ENCODE measurements at places on chromosomes 4 and X.

GRCh38 chr4:36675436-36675835 lies 394.0 kb downstream of the DTHD1 start:
- DNase-seq, result no peak

- DNase-seq, result no peak
These were observed 240.8 kb upstream of the DDX53 start for GRCh38 chrX:22758807-22759481.

DNA sequence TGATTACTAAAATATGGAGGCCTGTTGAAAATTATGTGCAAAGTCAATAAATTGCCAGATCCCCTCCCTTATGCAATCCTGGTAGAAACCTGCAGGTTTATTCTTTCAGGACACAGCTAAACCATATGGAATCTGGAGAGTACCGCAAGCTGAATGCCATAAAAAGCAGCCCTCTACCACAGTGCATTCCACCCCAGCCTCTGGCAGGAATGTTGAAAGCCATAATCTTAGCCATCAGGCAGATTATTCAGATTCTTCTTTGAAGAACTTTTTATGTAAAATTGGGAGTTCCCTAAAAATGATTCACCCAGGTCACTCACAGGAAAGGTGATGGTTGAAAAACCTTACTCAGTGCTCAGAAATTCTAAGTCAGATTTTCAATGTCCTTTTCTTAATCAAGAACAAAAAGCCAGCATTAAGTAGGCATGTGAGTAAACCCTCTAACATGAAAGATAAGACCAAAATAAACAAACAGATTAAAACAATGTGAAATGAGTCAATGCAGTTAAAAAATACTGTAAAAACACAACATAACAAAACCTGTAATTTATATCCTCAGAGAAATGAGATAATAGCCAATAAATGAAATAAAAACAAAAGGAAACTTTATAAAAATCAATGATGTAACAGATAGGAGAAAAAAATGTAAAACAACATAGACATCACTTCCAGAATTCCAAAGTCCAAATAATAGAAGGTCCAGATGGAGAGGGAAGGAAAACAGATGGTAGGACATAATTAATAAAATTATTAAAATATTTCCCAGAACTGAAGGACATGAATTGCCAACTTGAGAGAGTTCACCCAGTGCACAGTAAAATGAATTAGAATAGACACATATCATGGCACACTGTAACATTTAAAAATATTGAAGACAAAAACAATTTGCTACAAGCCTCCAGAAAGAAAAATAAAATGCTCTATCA lies 226.9 kb downstream of the FSTL5 start:
- DNase-seq, result no peak

DNA sequence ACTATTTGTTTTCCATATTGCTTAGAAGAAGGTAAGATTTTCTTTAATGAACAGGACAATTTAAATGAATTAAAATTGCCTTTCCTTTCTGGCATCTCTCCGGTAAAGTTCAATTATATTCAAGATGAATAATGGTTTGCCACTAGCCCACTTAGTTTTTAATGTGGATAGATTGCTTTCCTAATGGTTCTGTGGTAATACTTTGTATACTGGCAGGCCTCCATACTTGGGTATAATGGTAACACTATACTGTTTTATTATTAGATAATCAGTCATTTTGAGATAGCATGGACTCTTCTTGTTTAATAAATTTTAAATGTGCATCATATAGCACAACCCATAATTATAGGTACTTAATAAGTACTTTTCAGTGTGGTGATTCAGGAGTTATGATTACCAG lies 89.5 kb downstream of the ELOVL6 start:
- DNase-seq, result no peak

- DNase-seq, result no peak
These were observed 48.2 kb downstream of the RBM47 start for GRCh38 chr4:40581254-40582140.

GRCh38 chr4:139933541-139933940 lies 220.4 kb downstream of the MAML3 start:
- DNase-seq, result no peak

DNA sequence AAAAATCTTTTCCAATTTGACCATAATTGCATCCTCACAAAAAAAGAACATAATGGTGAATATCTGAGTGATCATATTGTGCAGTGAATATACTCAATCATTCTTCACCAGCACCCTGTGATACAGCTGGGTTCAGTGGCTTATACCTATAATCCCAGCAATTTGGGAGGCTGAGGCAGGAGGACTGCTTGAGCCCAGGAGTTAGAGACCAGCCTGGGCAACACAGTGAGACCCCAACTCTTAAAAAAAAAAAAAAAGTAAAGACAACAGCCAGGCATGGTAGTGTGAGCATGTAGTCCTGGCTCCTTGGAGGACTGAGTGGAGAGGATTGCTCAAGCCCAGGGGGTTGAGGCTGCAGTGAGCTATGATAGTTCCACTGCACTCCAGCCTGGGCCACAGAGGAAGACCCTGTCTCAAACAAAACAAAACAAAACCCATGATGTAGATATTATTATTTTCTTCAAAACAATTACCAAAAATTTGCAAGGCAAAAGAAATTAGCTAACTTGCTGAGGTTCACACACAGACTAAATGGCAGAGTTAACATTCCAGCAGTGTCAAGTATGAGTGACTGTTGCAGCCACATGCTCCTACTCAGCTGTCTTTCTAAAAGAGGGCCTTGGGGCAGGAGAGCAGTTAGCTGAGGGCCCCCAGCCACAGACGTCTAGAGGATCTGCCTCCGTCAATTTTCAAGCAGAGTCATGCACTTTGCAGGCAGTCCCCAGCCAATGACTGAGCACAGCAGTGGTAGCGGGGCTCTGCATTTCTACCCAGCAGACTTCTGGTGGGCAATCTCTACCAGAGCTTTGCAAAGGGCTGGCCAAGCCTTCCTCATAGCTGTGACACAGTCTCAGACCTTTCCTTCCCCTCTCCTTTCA lies 33.4 kb downstream of the ADGRA3 start:
- no peak for DNase-seq

- DNase-seq, result no peak
These were observed 3.6 kb downstream of the ABLIM2 start for GRCh38 chr4:8155048-8155447.

DNA sequence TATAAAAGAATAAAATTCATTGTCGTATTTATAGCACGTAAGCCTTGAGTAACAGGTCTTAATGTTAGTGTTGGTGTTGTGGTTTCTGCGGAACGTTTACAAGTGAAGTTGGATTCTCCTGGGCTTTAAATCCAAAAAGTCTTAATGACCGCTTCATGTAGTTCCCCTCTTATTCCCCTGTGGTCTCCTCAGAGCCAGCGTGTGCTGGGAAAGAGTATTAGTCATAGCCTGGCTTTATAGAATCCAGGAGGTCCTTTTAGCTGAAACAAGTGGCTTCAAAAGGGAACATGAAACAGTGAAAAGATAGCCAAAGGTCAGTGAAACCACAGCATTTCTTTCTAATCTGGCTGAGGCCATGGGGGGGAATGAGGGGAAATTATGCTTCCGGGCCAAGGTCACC lies 79.1 kb downstream of the CLCN4 start:
- no peak for DNase-seq

- DNase-seq, result no peak
These were observed 108.8 kb downstream of the HHIP start for GRCh38 chr4:144754562-144755410.

DNA sequence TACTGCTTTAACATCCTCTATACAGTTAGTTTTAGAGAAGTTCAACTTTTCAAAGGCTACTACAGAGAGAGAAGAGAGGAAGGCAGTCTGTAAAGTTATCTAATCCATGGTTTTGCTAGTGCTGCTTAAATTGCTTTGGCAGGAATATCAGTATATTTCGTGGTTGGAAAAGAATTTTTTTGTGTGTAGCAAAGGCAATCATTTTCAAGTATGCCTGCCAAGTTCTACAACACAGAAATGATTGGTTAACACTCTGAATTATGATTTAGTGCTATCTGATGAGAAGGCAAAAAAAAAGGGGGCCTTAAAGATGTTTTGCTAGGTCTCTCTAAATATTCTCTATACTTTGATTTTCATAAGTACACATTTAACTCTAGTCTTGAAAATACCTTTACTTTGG lies 133.1 kb downstream of the JADE1 start:
- DNase-seq, result no peak

DNA sequence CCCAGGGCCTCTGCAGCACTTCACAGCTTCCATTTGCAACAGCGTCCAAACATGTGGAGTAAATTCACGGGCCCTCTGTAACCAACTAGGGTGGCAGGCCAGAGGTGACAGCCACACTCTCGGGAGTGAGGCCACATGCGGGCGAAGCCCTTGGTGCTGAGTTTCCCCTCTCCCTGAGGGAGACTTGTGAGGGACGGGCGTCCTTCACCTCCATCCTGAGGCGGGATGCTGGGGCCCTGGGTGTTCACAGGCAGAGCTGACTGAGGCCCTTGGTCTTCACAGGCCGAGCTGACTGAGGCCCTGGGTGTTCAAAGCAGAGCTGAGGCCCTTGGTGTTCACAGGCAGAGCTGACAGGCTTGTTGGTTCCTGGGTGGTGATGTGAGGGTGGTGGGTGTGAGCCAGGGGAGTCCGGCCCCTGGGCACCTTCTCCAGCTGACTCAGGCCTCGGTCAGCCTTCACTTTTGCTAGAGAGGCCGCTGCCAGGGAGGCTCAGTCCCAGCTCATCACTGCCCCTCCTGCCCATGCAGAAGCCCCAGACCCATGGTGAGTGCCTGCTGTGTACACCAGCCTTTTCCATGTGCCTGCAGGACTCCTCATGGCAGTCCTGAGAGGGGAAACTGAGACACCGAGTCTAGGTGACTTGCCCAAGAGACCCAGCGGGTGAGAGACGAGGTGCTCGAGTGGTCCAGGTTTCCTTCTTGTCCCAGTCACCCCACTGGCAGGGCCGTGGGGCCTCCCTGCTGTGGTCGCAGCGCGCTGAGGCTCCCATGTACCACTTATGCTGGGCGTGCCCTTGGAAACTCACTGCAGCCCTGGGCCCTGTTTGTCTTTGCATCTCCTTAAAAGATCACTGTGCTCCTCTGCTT lies 8.5 kb downstream of the WFS1 start:
- DNase-seq, result no peak

- no peak for DNase-seq
These were observed 42.6 kb downstream of the GABRG1 start for GRCh38 chr4:46081248-46081647.

GRCh38 chr4:25753239-25753638 lies 97.6 kb downstream of the SLC34A2 start:
- DNase-seq, result no peak

DNA sequence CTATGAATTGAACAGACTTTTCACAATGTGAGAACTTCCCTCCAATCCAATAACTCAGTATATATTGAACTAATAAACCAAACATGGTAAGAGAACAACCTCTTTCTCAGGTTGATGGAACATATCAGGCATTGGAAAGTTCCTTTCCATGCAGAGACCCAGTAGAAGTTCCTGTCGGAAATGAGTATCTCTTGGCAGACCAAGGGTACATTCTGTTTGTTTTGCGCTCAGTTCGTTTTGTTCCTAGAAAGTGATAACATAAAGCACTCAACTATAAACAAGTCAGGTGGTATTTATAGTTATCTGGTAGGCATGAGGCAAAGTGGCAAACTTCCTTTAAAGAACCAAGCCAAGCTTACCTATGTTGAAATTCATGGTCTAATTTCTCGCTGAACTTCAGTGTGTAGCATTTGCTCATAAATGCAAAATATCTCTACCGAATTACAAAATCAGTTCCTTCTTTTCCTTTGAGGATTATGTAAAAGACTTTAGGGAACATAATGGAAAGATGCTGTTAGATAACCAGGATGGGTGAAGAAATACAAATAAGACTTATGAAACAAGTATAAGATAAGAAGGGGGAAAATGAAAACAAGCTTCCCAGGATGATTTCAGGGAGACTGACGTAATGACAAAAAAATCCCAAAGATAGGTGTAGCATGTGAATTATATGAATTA lies 120.3 kb downstream of the ARHGAP24 start:
- no peak for DNase-seq

DNA sequence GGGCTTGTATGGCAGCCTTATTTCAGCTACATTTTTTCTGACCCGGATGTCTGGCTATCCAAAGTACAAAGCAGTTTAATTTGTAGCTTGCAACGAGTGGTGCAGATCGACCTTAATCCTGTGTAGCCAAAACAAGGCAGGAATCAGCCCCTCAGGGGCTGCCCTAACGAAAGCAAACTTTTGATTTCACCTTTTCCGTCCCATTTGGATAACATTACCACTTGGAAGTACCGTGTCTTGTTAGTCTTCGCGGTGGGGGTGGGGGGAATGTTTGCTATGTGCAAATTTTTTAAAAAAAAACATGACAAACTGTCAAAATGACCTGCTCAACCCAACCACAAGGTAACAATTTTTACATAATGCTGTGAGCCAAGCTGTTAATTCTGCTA lies 766 bp upstream of the DNAJB14 start:
- DNase-seq, result no peak

DNA sequence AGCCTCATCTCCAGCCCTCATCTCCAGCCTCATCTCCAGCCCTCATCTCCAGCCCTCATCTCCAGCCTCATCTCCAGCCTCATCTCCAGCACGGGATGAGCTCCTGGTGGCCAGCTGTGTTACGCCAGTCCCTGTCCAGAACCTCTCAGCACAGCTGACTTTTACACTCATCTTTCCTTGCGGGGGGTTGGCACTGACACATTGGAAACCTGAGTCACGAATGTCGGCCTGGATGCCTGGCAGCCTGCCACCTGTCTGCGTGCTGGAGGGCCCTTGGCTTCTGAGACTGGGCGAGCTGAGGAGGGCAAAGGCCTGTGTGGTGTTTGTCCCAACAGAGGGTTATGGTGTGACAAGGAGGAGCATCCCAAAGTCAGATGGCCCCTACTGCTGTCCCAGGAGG lies 66.1 kb upstream of the HGFAC start:
- DNase-seq, result no peak

DNA sequence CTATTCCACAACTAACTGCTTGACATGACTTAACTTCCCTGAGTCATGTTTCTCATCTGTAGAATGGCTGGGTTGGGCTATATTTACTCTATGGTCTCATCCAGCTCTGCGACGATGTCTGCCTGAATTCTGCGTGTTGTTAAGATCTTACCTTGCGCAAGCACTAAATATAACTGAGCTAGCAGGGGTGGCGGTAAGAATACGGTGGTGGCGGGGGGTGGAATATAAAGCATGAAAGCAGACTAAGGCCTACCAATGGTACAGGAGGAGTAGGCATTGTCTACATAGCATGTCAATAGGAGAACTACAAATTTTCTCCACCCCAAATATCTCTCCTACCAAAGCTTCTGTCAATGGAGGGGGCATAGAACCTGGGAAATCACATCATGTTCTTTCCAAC lies 45.7 kb upstream of the DCLK2 start:
- DNase-seq, result no peak

DNA sequence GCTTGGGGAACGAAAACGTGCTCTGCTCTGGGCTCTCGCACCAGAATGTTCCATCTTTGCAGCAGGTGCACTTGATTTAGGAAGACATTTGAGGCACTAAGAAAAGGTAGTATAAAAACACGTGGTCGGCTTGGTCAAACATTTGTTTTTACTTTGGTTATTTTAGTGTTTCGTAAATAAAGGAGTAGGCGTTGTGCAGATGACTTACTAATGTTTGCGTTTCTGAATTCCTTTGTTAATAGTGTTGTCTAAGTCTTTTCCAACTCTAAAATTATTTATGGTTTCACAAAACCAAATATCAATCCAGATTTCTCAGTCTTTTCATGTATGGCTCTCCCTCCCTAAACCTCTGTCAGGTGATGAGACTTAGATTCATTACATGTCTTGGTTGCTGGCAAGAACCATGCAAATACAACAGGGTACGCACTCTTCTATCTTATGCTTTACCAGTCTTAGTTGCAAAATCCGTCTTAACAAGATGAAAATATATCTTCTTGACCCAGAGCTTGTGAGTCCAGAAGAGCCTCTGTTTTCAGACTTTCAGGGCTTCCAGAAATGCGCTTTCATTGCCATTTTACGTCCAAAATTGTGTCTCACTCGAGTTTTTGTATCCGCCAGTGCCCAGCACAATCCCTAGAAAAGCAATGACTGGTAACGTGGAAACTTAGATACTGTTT lies 686 bp downstream of the MTHFD2L start:
- no peak for DNase-seq

Data from stimulated activated CD8-positive, alpha-beta memory T cell treated with anti-CD3 and anti-CD28 coated beads, Interleukin-7, amount 100 ng/mL, for 4 hours (primary cell).